GM06990 (cell line): ENCODE measurements at places on chromosomes 16 and 17.

DNA sequence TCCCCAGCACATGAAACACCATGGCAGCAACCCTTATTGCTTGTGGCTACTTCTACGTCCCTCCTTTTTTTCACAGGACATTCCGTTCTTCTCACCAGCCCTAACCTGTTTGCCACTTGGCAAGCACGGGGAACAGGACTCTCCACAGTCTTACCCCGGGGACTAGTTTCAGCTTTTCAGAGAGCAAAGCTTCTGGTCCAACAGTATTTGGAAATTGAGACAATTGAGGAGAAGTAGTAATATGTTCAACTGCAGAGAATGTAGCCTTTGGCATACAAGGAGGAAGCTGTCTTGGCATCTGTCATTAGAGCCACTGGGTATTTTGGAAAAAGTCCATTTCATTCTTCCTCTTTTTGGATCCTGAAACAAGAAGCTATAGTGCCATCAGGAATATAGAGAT is 65.7 kb downstream of the MAP2K6 start:
- DNase-seq: no peak

DNA sequence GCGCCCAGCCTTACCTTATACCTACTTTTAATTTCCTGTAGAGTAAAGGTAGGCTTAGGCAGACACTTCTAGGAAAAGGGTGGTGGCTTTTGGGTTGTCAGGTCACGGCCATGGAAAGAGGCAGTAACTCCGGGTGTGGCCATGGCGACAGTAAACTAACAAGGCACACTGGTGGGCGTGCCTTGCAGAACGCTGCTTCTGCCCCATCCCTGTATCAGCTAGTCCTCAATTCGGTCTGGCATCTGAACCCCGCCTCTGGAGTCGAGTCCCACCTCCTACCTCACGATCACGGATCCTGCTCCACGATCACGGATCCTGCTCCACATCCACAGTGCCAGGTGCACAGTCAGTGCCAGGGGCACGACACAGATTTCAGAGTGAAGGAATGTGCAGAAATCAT is 5.6 kb downstream of the ADCY9 start:
- DNase-seq: no peak

DNA sequence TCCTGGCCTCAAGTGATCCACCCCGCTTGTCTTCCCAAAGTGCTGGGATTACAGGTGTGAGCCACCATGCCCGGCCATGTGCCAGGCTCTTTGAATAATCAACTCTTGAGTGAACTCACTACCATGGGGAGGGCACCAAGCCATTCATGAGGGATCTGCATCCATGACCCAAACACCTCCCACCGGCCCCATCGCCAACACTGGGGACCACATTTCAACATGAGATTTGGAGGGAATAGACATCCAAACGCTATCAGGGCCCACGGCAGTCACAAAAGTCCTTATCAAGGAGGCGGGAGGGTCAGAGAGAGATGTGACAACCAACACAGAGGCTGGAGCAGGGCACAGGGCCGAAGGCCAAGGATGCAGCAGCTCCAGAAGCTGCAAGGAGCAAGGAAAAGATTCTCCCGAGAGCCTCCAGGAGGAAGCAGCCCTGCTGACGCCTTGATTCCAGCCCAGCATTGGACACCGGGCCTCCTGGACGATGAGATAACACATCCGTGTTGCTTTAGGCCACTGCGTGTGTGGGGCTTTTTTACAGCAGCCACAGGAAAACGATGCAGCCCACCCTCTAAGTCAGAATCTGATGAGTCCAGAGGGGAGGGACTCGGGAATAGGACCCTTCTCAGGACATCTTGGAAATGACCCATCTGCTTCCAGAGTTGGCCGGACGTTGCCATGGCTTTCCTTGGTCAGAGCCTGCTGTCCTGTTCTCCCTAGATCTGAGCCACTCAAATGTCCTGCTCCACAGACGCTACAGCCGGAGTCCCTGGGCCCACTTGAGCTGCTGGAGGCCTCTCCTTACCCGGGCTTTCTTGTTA is 47.3 kb upstream of the CMIP start:
- DNase-seq: no peak

DNA sequence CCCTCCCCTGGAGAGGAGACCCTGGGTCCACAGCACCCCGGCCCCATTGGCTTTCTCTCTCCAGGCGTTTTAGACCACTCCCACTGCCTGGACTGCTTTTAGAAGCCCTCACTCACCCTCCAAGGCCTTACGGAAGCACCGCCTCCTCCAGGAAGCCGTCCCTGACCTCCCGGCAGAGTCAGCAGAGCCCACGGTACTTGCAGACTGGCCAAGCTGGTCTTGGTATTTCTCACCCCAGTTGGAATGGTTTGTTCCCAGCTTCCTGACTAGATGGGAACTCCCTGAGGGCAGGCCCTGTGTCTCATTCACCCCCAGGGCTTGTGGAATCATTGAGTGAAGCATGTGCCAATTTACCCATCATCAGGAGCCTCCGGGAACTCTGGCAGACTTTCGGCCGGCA is 9.2 kb downstream of the SCGB1C2 start:
- no peak for DNase-seq

DNA sequence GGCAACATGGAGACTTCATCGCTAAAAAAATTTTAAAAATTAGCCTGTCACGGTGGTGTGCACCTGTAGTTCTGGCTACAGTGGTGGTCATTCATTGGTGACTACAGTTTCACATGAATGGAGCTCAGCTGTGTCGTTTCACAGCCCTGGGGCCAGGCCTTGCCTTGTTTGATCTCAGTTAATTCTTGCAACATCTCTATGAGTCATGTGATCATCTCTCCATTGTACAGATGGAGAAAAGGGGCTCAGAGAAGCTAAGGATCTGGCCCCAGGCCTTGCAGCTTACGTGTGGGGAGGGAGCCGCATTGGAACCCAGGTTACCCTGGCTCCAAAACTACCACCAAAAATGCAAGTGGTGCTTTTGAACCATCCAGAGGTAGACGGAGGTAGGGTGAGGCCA is 49.4 kb downstream of the GDE1 start:
- DNase-seq: no peak
